Endothelial cell of umbilical vein (primary cell): ENCODE measurements at places on chromosomes 5 and 9. TPM values are rescaled to one million over a fixed set of nuclear protein-coding genes. Genes with fewer than 3 reads are reported as not detected.
A peak's percentile ranks its signal among the peaks of the same experiment; 100 is the strongest.

DNA sequence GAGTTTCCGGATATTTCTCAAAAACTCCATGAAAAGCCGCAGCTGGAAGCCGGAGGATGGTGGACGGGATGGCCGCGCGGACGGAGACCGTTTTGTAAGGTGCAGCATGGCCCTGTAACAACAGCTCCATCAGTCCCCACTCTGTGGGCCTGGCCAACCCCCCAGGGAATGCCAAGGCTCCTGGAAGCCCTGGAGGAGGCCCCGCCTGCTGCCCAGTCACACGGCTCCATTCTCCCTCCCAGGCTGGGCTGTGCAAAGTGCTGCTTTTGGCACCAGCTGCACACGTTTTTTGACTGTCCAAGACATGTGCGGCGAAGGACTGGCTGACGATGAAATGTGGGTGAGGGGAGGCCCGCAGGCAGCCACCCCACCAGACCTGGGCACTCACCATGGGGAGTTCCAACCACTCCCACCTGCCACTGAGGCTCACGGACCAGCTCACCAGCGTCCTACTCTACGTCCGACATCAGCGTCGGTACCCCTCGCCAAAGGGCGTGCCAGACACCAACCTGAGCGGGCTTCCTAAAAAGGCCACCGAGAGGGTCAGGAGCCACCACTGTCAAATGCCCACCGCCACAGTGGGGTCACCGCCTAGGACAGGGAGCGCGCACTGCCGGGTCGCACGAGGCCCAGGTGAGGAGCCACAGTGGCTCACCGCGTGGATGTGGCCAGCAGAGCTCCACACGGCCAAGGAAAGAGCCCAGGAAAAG is 27.3 kb downstream of the PNPLA7 start:
- DNase-seq, result no peak

DNA sequence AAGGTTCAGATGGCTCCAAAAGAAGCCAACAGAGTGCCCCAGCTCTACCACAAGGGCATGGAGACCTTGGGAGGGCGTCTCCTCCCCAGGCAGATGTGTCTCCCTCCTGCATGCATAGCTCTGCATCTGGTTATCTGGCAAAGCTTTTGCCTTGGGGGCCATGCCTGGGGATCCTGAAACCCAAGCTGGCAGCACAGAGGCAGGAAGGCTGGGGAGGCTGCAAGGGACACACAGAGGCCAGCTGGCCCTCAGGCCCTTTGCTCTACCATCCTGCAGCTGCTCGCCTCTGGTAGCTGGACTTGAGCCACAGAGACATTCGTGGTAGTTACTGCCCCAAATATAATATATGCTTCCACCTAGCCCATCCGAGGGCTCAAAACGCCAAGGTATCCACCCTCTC is 3.9 kb downstream of the SEPTIN8 start:
- DNase-seq, result no peak

DNA sequence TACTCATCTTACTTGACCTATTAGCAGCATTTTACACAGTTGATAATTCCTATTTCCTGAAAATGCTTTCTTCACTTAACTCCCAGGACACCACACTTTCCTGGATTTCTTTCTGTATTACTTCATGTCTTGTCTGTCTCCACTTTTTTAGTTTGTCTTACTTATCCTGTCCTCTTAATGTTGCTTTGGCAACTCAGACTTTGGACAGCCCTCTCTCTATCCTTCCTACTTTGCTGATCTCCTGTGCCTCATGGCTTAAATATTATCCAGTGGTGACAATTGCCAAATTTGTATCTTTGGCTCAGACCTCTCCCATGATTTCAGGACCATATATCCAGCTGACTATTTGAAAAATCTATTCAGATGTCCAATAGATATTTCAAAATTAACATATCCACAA is 39.8 kb upstream of the NUDT12 start:
- no peak for DNase-seq

DNA sequence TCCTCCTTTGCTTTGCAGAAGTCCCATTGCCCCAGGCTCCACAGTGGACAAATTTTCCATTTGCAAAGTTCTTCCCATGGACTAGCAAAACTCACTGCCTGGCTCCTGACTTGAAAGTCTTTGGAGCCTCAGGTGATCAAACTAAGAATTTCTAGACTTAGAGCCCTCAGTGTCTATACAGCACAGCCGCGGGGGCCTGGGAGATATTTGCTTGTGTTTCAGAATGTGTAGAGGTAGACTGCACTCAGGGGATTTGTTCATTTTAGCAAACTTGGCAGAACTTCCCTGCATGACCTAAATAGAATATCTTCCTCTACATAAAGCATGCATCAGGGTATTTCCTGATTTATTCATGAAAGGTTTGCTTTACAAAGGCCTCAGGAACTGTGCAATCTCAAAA is 384.2 kb upstream of the ZNF462 start:
- DNase-seq, result no peak

- DNase-seq, result no peak
Observed at GRCh38 chr9:94212531-94212930, 46.6 kb upstream of the ZNF169 start.

GRCh38 chr9:82606492-82607382 is 456.2 kb downstream of the RASEF start:
- peak; percentile 57 for DNase-seq

DNA sequence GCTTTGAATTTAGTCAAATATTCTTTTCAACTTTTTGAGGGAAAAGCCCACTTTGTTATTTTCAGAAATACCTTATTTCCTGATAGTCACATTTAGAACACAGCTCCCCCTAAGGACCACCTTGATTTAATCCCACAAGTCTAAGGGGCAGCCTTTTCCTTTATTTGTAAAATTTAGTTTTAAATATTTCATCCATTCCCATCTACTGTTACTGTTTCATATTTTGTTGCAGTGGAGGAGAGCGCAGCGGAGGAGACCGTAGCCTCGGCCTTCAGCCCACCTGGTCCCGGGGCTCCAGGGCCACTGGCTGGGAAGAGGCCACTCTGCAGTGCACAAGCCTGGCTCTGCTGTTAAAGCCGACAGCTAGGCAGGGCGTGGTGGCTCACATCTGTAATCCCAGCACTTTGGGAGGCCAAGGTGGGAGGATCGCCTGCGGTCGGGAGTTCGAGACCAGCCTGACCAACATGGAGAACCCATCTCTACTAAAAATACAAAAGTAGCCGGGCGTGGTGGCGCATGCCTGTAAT is 19.6 kb downstream of the LPCAT1 start:
- no peak for DNase-seq

Gene SMAD5
- total RNA-seq, result 65.4 and 66.0 TPM in 2 replicates

- no peak for DNase-seq
Observed at GRCh38 chr9:72460342-72461312, 60.8 kb upstream of the TMC1 start.

- no peak for DNase-seq
Observed at GRCh38 chr9:110975969-110976368, 62.3 kb downstream of the LPAR1 start.

- no peak for DNase-seq
Observed at GRCh38 chr5:10124287-10124686, 125.4 kb downstream of the ATPSCKMT start.
